ENCODE measurements at places on chromosomes 2 and 18.

DNA sequence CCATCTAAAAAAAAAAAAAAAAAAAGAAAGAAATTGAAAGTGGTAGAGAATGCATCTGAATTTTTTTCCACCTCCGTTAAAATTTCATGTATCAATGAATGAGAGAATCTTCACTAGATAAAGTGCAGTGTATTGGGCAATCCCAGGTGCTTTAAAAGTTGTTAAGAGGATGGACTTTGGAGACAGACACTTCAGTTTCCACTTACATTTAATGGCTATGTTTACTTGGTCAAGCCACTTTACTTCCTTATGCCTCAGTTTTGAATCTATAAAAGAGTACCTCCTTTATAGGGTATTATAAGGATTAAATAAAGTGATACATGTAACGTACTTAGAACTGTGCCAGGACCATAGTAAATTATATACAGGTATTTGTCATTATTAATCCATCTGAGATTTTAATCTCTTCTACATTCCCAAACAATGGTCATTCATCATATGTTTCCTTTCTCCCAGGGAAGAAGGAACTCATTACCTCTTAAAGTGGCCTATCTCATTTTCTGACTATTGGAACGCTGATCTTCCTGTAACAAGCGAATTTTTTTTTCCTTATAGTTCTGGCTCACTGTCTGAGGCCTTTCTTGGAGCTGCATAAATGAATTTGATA, 29.1 kb upstream of the TANK start:
- DNase-seq: no peak

GRCh38 chr2:223576873-223577272, 25.3 kb downstream of the SCG2 start:
- DNase-seq: no peak

- no peak for DNase-seq
Observed at GRCh38 chr18:9616049-9616448, 1.7 kb upstream of the PPP4R1 start.

DNA sequence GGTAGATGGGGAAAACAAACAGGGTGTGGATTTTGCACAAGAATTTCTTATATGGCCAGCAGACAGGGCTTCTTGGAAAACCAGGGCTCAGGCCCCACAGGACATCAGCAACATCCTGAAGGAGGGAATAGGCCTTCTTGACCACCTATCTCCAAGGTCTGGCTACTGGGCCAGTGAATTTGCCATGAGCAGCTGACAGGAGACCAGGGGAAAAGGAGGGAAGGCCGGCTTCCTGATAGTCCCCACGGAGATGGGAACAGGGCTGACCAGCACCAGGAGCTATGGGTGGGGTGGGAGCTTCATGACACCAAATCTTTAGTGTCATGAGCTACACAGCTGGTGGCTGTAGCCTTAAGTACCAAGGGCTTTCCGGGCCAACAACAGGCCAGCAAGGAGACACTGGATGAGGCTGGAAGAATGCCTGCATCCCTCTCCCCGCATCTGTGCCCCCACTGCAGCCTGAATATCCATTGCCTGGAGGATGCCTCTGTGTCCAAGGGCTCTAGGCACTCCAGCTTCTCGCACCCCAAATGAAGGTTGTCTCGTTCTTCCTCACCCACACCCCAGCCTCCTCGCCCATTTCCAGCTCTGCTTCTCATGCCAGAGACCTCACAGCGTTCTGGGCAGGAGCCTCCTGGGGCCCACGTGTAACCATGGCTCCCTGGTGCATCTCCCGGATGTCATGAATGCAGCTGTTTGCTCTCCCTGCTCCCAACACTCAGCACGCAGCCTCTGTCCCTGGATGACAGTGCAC, 74.8 kb downstream of the EMX1 start:
- no peak for DNase-seq

DNA sequence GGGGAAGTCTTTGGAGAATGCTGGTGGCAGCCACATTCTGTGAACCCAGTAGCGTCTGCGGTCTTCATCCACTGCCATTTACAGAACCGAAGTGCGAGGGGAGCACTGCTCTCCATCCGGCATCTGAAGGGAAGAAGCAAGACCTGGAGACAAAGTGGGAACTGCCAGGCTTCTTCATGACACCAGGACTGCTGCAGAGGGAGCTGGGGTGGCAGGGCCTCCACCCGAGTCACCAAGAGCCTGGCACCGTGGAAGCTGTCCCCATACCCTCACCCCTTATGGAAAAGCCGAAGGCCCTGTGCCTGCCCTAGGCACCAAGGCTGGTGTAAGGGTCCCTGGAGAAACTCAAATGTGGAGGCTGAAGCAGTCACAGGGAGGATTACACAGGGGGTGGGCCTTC, 79.8 kb downstream of the CIB4 start:
- DNase-seq: no peak

DNA sequence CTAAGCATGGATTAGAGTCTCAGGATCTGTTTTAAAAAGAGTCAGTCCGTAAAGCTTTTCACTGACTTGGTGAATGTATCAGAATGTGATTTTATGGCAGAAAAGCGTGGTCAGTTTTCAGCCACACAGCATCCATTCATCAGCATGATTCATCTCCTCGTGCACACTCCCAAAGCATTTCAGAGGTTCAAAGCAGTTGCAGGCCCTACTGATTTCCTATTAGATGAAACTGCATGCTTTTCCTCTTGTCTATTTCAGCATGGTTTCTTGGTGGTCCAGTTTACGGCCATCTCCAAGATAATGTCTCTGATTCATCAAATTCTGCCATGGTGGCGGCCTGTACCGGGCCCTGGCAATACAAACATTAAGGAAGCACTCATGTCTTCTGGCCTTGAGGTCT, 4.8 kb upstream of the PARD6G start:
- no peak for DNase-seq

GRCh38 chr2:168495524-168495923, 39.5 kb downstream of the CERS6 start:
- DNase-seq: no peak

- no peak for DNase-seq
Observed at GRCh38 chr2:68737711-68738110, 3.1 kb downstream of the ARHGAP25 start.

GRCh38 chr2:133110201-133110600, 440.2 kb upstream of the LYPD1 start:
- DNase-seq: no peak

DNA sequence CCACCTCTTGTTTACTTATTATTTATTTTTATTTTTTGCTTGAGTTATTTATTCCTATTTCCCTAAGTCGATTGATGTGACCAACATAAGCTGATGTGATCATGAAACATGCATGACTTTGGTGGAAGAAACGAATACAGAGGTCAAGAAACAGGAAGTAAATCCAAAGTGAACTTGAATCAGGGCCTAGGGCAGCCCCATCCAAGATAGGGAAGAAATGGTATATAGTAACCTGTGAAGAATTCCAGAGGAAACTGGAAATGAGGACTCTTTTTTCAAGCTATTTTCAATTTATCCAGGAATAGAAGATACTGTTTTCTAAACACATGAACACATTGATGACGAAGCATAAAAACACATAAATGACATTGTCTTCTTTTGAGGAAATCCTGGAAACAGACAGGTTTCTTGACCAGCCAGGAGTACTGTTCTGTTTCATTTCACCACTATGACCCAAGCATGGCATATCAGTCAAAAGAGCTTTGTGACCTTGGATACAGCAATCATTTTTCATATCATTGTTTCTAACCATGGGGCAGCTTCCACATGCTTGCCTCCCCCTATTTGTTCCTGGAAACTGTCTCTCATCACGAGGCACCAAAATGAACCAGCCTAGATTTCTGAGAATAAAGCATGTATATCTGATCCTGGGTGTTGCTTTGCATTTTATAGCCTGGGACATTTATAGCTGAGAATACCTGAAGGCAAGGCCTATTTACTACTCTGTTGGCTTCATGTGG, 9.1 kb upstream of the LCLAT1 start:
- DNase-seq: no peak

GRCh38 chr2:174606336-174606735, 8.7 kb upstream of the WIPF1 start:
- peak; percentile 33 for DNase-seq

GRCh38 chr2:189124175-189124574, 55.4 kb downstream of the COL5A2 start:
- DNase-seq: no peak

GRCh38 chr18:3114026-3114425, 101.1 kb upstream of the LPIN2 start:
- no peak for DNase-seq

GRCh38 chr2:74979844-74980243, 21.4 kb downstream of the POLE4 start:
- no peak for DNase-seq

- DNase-seq: no peak
Observed at GRCh38 chr2:52861596-52861995, 906.0 kb upstream of the CHAC2 start.

DNA sequence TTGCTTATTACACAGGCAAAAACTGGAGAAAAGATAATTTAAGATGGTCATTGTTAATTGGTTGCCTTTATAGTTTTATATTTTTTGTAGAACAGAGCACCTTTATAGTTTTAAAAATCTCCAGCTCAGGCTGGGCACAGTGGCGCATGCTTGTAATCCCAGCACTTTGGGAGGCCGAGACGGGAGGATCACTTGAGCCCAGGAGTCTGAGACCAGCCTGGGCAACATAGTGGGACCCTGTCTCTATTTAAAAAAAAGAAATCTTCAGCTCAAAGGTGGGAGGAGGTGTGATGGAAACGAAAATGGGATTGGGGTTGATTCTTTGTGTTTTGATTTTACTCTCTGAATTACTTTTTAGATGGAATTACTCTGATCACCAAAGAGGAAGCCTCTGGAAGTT, 85.4 kb downstream of the XRCC5 start:
- DNase-seq: no peak

DNA sequence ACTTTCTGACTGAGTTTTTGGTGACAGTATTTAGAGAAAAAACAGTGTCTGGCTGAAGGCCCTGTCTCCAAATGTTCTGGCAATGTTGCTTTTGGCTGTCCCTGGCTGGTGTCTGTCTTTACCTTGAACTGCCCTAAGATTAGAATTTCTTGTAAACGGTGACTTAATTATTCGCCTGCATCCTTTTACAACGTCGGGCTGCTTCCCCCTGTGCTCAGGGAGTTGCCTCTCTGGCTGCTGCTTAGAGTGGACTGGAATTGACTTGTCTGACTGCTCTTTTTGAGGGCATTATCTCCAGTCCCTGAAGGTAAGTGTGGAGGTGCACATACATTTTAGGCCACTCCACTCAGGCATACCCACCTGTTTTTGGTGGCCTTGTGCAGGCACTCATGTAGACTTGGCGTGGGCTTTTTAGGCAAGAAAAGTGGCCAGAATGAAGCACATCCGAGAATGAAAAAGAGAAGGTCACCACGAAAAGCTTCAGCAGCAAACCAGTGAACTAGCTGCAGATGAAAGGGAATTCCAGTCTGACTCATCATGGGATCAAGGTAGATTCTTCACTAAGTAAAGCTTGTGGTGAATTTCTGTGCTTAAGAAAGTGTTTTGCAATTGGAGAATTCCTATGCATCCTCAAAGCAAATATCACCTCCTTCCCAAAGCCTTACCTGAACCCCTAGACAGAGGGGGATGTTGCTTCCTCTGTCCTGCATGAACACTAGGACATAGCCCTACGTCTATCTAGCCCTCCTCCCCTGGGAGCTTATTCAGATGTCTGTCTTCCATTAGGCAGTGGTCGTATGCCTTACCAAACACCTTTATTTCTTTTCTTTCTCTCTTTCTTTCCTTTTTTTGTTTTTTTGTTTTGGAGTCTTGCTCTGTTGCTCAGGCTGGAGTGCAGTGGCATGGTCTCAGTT, 230.3 kb upstream of the TRIB2 start:
- DNase-seq: no peak

- DNase-seq: no peak
Observed at GRCh38 chr18:33470216-33470615, 29.7 kb upstream of the CCDC178 start.

DNA sequence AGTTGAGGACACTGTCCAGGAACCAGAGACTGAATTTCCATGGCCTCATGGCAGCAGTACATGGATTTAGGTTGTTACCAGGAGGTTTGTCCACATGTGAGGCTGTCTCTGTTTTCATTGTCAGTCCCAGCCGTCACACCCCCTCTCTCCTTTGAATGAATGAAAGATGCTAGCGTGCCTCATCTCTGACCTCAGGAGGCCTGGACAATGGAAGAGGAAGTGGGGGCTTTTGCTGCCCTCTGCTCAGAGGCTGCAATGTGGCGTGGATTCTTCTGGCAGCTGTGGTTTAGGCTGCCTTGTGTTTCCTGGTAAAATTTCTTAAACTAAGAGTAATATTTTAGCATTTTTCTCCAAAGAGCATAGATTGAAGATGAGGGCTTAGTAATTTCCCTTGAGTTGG, 47.5 kb downstream of the RAB31 start:
- no peak for DNase-seq

Data from activated effector memory CD4-positive, alpha-beta T cell treated with Interleukin-2 at 50 U/mL for 16 hours (primary cell).